G401 (cell line): ENCODE measurements at places on chromosomes 5 and 9. TPM values are rescaled to one million over a fixed set of nuclear protein-coding genes. Genes with fewer than 3 reads are reported as not detected.

GRCh38 chr5:37568018-37568753 lies 189.1 kb downstream of the WDR70 start:
- no peak for DNase-seq

DNA sequence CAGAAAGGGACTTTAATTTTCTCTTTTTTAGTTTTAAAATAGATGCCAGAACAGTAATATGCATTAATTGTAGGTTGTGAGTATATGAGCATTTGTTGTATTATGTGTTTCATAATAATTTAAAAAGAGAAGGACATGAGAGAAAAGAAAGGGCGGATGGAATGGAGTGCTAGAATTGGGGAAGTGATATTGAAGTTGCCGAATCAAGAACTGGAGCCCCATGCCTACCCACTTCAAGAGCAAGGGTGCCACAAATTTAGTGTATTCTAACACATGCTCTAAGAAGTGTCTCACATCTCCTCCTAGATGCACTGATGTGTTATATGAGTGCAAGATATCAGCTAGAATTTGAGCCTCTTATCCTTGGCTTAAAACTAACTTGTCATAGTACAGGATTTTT lies 43.6 kb upstream of the FYB1 start:
- DNase-seq: no peak

DNA sequence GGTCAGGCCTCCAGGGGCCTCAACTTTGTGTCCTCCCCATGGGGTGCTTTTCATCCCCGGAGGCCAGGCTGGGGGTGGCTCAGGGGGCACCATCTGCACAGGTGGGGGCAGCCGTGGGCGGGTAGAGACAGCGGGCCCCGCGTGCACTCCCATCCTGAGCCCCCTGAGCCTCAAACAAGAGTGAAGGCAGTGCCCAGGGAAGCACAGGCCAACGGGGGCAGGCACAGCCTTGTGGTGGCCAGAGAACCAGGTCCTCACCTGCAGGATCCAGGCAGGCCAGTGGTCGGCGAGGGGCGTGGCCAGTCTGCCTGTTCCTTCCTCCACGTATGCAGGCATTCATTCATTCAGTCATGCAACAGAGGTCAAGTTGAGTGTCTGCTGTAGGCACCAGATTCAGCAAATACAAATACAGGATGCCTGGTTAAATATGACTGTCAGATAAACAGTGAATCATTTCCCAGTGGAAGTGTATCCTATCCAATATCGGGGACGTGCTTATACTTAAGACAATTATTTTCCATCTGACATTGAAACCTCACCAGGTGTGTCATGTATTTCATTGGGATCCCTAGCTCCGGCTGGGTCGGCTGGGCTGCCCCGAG lies 22.3 kb downstream of the KCNT1 start:
- no peak for DNase-seq

DNA sequence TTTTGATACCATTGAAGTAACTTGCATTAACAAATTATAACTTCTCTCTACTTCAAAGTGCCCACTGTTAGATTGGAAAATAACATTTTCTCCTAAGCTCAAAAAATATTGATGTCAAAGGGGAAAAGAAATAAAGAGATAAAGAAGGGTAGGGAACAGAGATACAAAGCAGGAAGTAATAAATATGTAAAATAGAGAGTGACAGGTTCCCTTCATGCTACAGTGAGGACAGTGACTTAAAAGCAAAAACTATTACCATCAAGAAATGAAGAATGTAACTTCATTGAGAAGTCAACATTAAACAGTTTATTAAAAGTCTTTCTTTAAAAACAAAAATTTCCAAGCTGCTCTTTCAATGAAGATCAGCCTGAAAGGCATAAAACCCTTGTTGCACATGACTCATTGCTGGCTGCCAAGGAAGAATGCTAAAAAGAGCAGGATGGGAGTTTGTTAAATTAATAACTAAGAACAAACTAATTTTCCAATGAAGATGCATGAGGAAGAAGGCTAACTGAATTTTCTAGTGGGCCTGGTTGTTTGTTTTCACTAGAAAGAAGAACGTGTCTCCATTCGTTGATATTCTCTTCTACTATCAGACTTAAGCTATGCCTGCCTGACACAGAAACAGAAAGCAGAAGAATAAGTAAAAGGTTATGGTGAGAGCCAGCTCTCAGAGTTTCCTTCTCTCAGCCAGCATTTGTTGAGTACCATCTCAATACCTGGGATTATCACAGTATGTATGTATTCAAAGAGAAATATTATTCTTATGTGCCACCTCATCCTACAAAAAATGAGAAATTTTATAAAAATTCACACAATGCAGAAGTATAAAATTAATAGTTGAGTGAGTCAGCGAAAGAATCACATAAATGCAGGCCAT lies 197.8 kb upstream of the NREP start:
- DNase-seq: peak; percentile 29

DNA sequence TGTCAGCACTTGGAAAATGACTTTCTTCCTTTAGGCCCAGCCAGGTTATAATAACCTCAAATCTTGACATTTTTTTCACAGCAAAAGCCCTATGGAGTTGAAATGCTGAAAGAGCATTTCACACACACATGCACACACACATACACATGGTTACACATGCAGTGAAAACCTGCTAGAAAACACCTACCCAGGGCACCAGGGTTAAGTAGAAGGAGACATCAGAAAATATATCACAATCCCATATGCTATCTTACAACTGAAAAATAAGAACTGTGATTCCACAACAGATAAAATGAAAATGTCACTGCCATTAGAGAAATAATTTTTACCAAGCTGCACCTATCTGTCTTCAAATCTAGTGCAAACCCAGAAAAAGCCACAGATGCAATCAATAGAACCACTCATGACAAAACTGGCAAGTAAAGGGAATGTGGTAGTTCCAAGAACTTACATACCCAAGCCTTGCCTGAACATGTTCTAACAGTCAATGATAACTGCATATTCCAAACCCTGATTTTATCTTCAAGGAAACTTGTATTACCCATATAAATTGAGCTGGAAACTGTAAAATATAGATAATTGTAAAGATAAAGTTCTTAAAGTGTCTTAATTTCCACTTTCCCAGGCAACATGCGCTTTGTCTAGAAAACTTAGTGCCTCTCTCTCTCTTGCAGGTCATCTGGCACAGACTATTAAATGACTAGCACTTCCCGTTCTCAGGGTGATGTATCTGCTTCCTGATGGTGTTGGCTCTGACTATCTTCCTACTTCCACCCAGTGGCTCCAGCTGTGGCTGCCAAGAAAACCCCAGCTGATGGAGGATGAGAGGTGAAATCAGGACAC lies 250.2 kb upstream of the PTGER4 start:
- DNase-seq: no peak

DAP gene
- total RNA-seq: 10.4 and 14.7 TPM in 2 replicates

FTMT gene
- not detected in 2 replicates for total RNA-seq

SMIM33 gene
- total RNA-seq: not detected in 2 replicates

SV2C gene
- 0.43 and 0.85 TPM in 2 replicates for total RNA-seq

GRCh38 chr9:96304230-96304629 lies 2.3 kb upstream of the HSD17B3 start:
- no peak for DNase-seq

- no peak for DNase-seq
Measured at GRCh38 chr5:75057561-75057960, 5.2 kb upstream of the GCNT4 start.

GRCh38 chr9:128552744-128553440 lies 505 bp downstream of the SPTAN1 start:
- DNase-seq: peak; percentile 69

- DNase-seq: no peak
Measured at GRCh38 chr5:110115503-110115902, 425.8 kb downstream of the MAN2A1 start.

GRCh38 chr5:15388866-15389265 lies 111.1 kb upstream of the FBXL7 start:
- no peak for DNase-seq

- DNase-seq: peak; percentile 75
Measured at GRCh38 chr5:103259705-103260355, 1.3 kb downstream of the MACIR start.

GRCh38 chr5:2109566-2109965 lies 226.8 kb upstream of the IRX4 start:
- no peak for DNase-seq

- no peak for DNase-seq
Measured at GRCh38 chr5:147853372-147853987, 22.0 kb upstream of the SPINK1 start.

- no peak for DNase-seq
Measured at GRCh38 chr9:134770972-134771971, 109.3 kb upstream of the FCN2 start.

GRCh38 chr5:120152931-120153330 lies 311.2 kb upstream of the PRR16 start:
- DNase-seq: no peak

- DNase-seq: no peak
Measured at GRCh38 chr9:86555661-86556060, 201.5 kb upstream of the TUT7 start.

DNA sequence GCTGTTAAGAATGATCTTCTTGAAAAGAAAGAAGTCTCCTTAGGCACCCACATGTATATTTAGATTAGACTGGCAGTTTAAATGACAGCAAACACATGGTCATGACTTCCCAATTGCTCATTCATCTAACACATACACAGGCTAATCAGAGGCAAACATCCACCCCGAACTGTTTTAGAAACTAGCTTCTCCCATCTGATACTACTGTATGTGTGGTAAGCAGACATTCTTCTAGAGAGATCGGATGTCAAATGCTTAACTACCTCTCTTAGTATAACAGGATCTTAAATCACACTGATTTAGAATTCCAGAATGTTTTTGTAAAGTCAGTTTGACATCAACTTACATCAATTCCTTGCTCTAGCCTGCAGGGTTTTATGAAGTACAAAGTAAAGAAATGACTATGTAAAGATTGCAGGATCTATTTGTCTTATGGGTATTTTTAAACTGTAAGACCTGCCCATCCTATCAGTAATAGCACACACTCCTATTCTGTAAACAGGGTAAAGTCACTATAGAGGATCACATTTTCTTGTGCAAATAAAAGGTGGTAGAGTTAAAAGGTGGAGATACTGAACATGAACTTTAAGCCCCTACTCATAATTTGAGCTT lies 239.7 kb downstream of the MLLT3 start:
- no peak for DNase-seq

FOXD4 gene
- total RNA-seq: not detected in 2 replicates

GRCh38 chr5:133257977-133258376 lies 206.2 kb downstream of the HSPA4 start:
- DNase-seq: no peak

RABEPK gene
- 59.2 and 64.2 TPM in 2 replicates for total RNA-seq

PCDHB9 gene
- total RNA-seq: 0.18 and 7.3 TPM in 2 replicates

- DNase-seq: no peak
Measured at GRCh38 chr5:10036136-10036815, 213.4 kb downstream of the ATPSCKMT start.

TRPM3 gene
- total RNA-seq: not detected in 2 replicates

- no peak for DNase-seq
Measured at GRCh38 chr5:108196276-108196675, 185.6 kb downstream of the FBXL17 start.

GRCh38 chr9:4243113-4243512 lies 56.8 kb downstream of the GLIS3 start:
- no peak for DNase-seq

DNA sequence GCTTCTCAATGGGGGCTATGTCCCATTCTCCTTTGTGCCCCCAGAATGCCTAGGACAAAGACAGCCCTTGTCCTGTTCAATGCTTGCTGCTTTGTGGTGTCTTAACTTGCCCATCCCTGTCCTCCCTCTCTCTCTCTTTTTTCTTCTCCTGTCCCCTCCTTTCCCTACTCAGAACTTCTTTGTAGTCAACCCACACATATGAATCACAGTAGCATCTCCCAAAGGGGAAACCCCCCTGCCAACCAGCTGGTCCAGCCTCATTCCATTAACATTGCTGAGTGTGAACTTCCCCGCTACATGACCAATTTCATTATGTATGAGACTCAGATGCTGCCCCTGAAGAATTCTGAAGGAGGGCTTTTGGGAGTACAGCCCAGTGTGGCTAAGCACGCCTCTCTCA lies 408.3 kb downstream of the ENC1 start:
- no peak for DNase-seq

DNA sequence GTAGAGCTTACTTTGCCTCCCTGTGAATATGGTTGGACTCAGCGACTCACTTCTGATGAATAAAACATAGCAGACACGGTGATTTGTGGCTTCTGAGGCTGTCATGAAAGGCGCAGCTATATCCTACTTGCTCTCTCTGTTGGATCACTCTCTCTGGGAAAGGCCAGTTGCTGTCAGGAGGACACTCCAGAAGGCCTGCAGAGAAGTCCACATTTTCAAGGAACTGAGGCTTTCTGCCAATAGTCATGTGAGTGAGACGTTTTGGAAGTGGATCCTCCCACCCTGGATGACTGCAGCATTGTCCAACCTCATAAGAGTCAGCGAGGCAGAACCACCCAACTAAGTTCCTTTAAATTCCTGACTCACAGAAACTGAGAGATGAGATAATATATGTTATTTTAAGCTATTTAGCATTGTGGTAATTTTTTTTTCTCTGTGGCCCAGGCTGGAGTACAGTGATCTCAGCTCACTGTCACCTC lies 156.0 kb upstream of the MAST4 start:
- DNase-seq: no peak

DNA sequence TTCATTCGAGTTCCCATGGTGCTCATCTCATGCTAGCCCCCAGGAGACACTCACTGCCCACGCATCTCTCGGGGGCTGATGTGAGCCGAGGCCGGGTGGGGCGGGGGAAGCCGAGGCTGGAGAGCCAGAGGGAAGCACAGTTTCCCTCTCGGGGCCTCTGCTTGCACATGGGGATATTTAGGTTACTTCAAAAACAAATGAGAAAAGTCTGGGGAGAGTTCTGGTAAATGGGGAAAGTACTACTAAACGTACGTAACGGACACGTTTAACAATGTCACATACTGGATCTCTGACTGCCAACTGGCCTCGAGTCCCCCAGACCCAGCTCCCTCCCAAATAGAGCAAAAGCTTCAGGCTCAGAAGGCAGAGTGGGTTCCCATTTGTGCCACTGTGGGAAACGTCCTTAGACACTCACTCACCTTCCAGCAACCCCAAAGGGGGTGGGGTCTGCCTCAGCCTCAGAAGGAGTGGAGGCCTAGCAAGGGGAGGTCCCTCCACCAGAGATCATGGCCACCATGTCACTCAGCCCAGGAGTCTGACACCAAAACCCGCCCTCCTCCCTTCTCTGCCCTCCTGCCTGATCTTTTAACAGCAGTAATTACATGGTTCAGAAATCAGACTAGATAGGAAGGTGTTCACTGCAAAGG lies 33.8 kb upstream of the NTNG2 start:
- no peak for DNase-seq

GPRIN1 gene
- 15.3 and 19.9 TPM in 2 replicates for total RNA-seq

GRCh38 chr5:88819301-88819999 lies 63.5 kb downstream of the MEF2C start:
- no peak for DNase-seq

- DNase-seq: no peak
Measured at GRCh38 chr5:126628102-126628501, 27.4 kb downstream of the PHAX start.

PCDHGA10 gene
- total RNA-seq: 0.31 and 0.71 TPM in 2 replicates
